Stimulated activated CD4-positive, alpha-beta T cell treated with anti-CD3 and anti-CD28 coated beads, Interleukin-2, amount 100 ng/mL, for 48 hours (primary cell): ENCODE measurements at places on chromosomes 3 and 15.

GRCh38 chr3:132220986-132221385, 96.2 kb upstream of the ACP3 start:
- no peak for DNase-seq

DNA sequence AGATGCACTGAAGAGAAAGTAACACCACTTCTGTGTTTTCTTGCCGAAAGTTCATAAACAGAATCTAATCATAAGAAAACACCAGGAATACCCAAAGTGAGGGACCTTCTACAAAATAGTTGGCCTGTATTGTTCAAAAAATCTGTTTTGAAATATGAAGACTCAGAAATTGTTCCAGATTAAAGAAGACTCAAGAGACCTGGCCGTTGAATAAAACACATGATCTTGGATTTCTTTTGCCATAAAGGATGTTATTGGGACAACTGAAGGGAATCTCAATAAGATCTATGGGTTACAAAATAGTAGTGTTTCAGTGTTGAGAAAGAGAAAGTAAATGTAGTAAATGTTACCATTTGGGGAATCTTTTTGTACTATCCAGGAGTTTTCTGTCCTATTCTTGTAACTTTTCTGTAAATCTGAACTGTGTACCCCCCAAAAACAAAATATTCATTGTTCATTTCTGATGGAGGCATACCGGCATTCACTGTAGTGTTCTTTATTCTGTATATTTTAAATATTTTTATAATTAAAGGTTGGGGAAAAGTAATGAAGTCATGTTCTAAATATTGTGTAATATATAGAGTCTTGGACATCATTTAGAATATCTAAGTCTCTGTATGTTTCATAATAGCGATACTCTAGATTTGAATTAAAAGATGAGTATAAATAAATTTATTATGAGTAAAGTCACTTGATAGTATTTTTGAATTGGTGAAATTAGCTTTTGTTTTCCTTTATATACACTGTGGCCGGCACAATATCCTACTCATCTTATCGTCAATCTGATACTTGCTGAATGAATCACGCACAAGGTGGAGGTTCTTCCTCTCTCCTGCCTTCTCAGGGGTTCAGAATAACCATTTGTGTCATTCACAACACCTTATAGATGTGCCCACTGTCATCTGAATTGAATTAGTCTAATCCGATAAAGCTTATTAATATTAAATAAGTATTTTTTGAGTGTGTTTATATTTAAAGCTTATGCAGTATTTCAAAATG, 66.7 kb downstream of the TRAK1 start:
- DNase-seq: no peak

DNA sequence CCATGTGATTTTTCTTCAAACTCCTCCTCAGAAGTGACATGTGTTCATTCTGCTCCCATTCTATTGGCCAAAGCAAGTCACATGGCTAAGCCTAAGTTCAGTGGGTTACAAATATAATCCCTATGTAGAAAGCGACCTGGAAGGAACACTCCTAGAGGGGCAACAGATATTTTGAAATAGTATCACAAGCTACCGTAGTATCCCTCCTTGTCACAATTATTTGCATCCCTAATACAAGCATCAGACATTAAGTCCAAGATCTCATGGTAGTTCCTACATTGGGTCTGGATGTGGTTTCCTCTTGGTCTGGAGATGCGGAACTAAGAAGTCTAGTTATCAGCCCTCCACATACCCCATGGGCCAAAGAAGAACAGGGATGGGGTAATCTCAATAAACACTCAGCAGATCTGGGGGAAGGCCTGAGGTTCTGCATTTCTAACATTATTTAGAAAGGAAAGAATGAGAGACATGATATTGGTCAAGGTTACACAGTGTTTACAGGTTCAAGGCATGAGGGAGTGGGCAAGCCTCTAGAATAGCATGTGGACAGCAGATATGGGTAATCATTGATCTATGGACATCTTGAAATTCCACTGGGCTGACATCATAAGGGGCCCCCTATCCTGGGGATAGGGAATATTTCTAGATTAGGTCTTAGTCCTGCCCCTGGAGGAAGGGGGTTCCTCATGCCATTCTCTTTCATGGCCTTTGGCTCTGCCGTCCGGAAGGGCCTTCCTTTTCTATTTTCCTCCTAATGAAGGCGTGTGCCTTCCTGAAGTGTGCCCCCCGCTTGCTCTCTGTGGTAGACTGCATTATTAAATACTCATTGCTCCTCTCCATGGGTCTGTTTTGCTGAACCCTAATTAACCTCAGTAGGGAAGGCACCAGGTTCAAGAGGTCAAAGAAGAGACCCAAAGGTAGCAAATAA, 17.8 kb upstream of the ABHD2 start:
- DNase-seq: no peak

- DNase-seq: no peak
Observed at GRCh38 chr3:187919544-187919943, 174.3 kb upstream of the BCL6 start.

GRCh38 chr3:123765475-123766128, 118.5 kb downstream of the MYLK start:
- DNase-seq: no peak

- no peak for DNase-seq
Observed at GRCh38 chr3:196177967-196178366, 33.2 kb downstream of the ZDHHC19 start.

DNA sequence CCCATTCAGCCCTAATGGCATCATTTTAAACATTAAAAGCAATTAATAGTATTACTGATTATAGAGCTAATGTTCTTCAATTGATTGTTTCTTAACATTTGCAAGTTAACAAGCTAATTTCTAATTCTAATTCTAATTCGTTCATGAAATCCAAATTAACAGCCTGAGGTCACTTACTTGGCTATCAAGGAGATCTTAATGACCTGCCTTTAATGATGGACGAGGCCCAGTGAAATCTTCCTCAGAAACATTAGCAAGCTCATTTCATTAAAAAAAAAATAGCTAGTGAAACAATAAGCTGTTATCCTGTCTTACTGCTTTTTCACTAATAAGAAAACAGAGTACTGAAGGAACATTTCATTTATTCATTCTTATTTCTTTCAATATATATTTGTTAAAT, 15.4 kb upstream of the RNF7 start:
- DNase-seq: no peak

GRCh38 chr15:56058986-56059385, 65.6 kb upstream of the NEDD4 start:
- DNase-seq: no peak

DNA sequence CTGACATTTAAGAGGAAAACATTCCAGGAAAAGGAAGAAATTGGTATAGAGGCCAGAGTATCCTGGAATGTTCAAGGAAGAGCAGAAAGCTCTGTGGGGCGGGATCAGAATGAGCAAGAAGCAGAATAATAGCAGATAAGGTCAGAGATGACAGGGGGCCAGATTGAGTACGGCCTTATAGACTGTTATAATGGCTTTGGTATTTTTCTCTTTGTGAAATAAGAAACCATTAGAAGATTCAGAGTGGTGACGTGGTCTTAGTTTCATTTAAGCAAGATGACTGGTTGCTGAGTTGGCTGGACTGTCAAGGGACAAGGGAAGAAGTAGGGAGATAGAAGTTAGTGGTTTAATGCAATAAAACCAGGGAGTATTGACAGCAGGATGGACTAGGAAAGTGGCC, 218.3 kb upstream of the SOX2 start:
- no peak for DNase-seq

GRCh38 chr3:9278498-9278897, 29.1 kb upstream of the SRGAP3 start:
- no peak for DNase-seq

DNA sequence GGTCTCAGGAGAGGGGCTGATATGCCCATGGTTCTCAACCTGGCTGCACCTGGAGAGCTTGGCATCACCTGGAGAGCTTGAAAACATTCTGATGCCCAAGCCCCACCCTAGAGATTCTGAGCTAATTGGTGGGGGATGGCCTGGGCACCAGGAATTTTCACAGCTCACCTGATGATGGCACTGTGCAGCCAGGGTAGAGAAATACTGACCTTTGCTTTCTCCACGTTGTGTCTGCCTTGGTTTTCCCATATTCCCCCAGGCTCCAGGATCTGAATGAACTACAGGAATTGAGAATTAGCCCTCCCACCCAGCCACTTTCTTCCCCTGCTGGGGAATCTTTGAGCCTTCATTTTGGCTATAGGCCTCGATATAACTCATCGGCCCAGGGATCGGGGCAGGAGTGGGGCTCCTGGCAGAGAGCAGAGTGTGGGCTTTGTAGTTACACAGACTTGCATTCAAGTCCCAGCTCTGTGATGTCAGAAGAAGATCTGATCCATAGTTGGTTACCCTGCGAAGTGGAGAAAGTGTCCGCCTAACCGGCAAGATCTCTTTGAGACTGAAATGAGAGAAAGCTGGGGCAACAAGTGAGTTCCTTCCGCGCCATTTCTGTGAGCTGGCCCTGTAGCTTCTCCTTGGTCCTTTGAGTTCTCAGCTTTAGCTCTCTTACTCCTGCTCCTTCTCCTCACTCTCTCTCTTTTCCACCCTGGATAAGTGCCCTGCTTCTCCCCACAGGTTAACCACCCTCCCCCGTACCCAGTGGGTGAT, 33.1 kb upstream of the UBE2Q2 start:
- DNase-seq: no peak

DNA sequence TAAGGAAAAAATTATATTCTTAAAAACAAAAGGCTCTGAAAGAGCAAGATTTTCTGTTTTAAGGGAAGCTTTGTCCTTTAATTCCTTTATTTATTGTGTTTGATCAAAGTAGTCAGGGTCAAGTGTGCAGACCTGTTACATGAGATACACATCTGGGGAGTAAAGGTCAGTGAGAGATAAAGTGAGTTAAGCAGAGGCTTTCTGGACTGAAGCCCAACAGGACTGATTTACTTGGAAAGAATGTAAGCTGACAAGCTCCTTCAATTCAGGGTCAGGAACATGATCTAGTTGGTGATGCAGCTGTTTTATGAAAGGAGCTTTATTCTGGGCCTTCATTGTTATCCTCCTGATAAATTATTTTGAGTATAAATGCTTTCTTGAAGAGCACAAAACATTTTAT, 20.7 kb upstream of the OTOL1 start:
- no peak for DNase-seq

DNA sequence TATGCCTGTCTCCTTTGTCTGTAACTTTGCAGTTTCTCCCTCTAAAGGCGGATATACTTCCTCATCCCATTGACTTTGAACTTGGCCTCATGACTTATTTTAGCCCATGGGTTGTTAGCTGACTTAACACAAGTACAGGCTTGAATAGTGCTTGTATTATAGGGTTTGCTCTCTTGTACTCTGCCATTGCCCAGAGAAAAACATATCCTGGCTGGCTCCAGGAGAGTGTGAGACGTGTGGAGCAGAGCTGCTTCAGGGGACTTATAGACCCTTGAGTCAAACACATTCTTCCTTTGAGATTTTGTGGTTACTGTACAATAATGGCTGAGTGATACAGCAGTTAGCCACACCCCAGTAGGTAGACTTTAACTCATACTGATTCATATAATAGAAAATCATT, 124.0 kb downstream of the RAP2B start:
- no peak for DNase-seq

- no peak for DNase-seq
Observed at GRCh38 chr15:33084661-33085060, 109.9 kb downstream of the FMN1 start.

DNA sequence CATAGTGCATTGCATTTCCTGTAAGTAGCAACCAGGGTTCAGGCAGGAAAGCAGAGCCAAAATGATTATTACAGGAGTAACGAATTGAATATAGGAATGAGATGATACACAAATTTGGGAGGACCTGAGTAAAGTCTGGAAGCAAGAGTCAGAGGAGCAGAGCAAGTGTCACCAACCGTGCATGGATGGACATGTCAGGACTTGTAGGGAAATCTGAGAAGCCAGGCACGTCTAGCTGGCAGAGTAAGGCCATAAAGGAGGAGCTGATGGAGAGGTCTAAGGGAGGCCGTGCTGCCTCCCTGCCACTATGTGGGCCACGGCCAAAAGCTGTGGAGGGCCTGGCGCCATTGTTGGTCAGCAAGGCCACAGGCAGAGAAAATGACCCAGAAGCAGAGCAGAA, 22.4 kb downstream of the GJD2 start:
- DNase-seq: no peak

- no peak for DNase-seq
Observed at GRCh38 chr3:108406063-108406660, 104.2 kb downstream of the MYH15 start.

GRCh38 chr3:155078711-155079467, 1.2 kb upstream of the MME start:
- DNase-seq: no peak

DNA sequence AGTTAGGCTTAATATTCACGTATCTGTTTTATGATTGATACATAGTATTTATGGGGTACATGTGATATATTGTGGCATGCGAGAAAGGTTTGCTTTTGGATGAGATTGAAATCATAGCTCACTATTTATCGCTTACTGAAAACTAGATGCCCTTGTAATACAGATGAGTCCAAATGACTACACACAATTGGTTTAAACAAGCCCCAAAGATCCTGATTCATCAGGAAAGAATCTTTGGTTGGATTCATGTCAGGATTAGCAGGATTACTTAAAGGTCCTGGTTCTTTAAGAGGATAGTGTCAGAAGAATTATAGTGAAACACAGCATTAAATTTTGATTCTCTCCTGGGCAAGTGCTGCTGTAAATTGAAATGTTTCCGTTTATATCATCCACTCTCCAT, 18.6 kb upstream of the AADAC start:
- DNase-seq: no peak
